ENCODE measurements at places on chromosomes 13 and 19. TPM values are rescaled to one million over a fixed set of nuclear protein-coding genes. Genes with fewer than 3 reads are reported as not detected.

DNA sequence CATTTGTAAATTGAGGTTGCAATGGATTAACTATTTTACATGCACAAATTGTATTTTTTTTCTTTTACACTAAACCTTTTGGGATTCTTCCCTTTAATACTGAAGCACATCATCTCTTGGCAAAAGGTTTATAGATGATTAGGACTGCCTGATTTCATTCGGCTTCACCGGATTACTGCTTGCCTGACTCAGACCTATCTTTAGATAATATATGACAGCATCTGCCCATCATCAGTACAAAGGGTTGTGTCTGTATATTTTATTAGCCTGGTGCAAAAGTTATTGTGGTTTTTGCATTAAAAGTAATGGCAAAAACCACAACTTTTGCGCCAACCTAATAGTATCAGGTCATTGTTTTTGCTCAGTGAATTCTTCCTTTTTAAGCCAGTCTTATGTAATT, 316.2 kb upstream of the HTR2A start:
- no peak for DNase-seq

- no peak for DNase-seq
These were observed 10.2 kb downstream of the TNFAIP8L1 start for GRCh38 chr19:4649392-4650047.

DNA sequence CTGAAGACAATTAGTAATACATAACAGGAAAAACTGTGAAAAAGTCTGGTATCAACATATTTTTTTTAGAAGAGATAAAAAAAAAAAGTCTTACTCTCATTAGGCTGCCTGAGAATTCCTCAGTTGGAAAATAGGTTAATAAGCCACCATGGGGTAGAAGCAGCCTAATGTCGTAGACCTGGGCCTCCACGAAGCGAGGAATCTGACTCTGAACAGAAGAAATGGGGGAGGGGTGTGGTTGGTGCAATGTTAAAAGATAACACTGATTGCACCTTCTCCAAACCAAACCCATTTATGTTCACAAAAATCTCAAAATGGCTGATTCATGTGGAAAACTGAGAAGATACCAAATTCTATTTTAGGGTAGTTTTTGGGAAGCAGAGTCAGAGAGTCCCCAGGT, 62.4 kb downstream of the MPHOSPH8 start:
- no peak for DNase-seq

Gene NMRK2
- not detected for total RNA-seq

DNA sequence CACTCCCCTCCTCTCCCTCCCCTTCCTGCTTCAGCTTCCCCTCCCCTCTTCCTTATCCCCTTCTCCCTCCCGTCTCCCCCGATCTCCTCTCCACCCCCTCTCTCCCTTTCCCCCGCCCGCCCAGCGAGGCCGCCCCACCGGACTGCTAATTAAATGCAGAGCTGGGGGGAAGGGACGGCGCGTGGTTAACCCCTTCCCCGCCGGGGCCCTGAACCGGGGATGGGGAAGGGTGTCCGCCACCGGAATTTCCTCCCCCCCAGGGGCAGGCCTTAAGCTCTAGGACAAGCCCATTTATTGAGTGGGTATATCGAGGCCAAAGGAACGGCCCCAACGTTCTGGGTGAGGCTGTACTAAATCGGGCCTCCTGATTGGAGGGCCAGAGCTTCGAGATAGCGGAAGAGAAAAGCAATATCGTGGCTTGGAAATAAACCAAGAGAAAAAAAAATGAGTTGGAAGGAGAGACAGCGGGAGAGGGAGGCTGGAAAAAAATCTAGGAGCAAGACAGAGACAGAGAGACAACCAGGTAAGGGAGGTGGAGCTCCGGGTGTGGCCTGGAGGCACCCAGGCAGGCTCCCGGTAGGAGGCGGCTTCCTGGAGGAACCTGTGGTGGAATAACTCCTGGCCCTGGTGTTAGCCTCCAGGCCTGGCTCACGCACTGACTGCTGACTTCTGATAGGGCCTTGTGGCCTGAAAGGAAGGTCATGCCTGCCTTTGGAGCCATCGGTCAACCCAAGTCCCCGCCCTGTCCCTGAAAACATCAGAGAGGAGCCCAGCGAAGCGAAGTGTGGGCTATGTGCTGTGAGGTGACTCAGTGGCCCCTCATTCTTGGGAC, 11.6 kb upstream of the JUND start:
- peak; percentile 82 for DNase-seq

Gene SOX1
- not detected for total RNA-seq

DNA sequence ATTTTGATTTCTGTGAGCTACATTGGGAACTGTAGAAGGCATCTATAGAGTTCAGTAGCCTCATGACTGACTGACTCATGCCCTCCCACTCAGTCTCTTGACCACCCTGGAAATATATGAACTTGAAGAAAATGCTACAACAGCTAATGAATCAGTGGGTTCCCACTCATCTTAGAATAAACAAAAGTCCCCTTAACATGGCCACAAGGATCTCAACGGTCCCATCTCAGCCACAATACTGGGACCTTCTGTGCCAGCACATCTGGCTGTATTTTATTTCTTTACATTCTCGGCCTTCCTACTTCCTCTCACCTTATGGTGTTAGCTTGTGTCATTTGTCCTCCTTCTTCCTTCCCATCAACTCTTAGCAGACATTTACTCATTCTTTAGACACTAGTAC, 619.8 kb downstream of the DCT start:
- DNase-seq: no peak

GRCh38 chr19:32416749-32417456, 11.3 kb downstream of the DPY19L3 start:
- peak; percentile 18 for DNase-seq

Gene KIR2DL3
- not detected for total RNA-seq

GRCh38 chr19:1400281-1401137, 833 bp downstream of the GAMT start:
- peak; percentile 46 for DNase-seq

DNA sequence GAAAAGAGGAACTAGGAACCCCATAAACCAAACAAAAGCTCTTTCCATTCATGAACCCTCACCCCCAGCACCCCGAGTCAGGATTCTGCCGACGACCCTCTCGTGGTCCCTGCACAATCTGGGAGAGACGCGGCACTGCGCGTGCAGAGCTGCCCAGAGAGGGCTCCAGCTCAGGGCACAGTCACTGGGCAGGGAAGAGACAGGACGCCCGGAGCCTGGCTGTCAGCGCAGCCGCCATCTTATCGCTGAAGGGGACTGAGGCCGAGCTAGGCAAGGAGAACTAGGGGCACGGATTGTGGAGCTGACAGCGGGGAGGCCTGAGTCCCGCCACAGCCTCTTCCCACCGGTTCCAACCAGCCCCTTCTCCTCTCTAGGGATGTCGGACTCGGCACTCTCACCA, 349 bp downstream of the ZNF98 start:
- DNase-seq: no peak

DNA sequence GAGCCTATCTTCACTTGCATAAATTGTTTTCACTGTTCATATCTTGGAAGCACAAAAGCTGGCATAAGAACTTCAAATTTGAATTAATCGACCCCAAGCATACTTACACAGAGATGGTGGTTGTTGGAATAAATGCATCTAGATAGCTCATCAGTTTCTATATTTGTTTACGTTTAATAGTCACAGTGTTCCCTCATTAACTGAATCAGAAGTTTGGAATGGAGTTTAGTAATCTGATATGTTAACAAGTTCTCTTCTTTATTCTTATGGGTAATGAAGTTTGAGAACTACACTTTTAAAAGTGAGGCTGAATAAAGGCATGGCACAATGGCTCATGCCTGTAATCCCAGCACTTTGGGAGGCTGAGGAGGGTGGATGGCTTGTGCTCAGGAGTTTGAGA, 886.7 kb upstream of the PCDH20 start:
- no peak for DNase-seq

DNA sequence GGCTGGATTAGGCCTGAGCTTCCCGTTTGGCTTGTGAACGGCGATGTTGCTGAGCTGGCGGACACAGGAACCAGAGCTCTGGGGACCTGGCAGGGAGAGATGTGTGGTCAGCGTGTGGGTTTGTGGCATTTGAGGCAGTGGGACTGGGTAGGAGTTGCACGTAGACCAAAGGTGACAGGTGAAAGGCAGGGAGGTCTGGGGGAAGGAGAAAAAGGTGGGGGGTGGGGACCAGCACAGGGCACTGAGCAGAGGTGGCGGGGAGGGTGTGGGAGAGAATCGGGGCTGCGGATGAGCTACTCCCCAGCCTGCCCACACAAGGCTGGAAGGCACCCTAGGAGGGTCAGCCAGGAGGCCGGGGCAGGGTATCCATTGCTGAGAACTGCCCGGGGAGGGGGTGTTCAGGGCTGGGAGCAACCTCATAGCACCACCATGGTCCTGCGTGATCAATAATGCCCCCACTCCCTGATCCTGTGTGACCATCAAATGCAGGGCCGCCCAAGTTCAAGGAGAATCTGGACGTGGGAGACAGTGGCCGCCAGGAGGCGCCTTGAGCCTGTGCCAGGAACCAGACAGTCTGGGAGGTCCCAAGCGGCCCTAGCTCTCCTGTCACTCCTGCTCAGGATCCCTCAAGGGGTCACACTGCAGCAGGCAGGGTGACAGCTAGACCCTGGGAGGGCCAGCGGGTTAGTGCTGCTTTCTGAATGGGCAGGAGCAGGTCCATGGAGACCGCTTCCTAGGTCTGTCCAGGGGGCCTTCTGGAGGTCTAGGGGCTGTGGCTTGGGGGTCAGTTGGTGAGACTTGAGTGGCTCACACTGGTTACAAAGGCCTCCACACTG, 12.8 kb upstream of the SELENOW start:
- DNase-seq: peak; percentile 68

GRCh38 chr13:62524061-62524460, 1108.4 kb upstream of the PCDH20 start:
- no peak for DNase-seq

- DNase-seq: no peak
These were observed 589.8 kb downstream of the LMO7 start for GRCh38 chr13:76225815-76226489.

DNA sequence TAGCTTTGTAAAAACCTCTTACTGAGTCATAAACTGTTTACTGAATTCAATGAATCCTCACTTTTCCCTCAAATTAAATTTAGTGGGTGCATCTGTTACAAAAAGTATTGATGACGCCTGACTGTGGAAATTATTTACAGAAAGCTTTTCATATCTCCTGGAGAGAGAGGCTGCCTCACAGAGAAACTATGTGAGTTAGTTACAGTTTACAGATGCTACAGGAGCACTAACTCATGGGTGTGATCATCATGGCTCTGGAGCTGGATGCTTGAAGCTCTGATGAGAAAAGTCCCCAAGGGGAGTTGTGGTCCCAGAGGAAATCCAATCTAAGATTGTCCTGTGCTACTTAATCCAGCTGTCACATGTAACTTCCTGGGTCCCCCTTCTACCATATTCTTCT, 590.8 kb downstream of the LMO7 start:
- DNase-seq: no peak

DNA sequence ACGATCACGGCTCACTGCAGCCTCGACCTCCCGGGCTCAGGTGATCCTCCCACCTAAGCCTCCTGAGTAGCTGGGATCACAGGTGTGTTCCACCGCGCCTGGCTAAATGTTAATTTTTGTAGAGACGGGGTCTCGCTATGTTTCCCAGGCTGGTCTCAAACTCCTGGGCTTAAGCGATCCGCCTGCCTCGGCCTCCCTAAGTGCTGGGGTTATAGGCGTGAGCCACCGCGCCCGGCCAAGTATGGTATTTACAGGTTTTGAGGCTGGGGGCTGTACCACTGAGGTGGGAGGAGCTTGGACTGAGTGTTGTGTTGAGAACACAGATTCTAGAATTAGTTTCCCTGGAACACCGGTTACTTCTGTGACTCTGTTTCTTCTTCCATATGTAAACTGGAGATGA, 452 bp upstream of the PPM1N start:
- DNase-seq: no peak

- no peak for DNase-seq
These were observed 51.1 kb downstream of the HS6ST3 start for GRCh38 chr13:96141032-96141431.

DNA sequence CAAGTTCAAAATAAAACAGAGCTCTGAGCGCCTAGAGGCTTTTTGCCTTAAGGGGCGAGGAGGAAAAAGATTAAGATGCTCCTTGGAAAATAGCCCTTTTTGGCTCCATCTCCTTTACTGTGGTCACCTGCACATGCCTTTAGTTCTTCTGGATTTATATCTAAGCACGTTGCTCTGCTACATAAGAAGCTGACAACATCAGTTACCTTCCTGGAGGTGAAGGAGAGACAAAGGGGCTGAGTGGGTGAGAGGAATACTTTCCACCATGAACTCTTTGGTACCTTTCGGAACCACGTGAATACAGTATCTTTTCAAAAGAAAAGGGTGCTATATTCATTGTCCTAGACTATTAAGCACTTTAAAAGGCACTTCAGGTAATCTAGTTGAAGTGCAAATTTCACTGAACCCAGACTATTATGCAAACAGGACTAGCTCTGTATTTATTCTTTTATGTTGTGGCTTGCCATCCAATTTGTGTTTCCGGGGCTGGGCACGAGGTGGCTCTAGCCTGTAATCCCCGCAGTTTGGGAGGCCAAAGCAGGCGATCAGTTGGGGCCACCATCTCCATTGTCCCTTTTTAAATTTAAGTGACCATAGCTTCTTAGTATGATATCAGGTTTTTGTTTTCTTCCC, 201.5 kb downstream of the TM9SF2 start:
- no peak for DNase-seq

Gene SPACA4
- total RNA-seq: not detected

GRCh38 chr13:82687884-82688283, 1194.4 kb downstream of the SLITRK1 start:
- DNase-seq: no peak
